Stimulated activated naive CD8-positive, alpha-beta T cell treated with anti-CD3 and anti-CD28 coated beads, Interleukin-15, amount 100 ng/mL, for 72 hours (primary cell): ENCODE measurements at places on chromosomes 3 and 15.

- DNase-seq = no peak
Observed at GRCh38 chr3:172696357-172696756, 14.5 kb downstream of the NCEH1 start.

- no peak for DNase-seq
Observed at GRCh38 chr3:149214702-149215101, 6.9 kb downstream of the CP start.

GRCh38 chr3:24502690-24503089 lies 8.0 kb upstream of the THRB start:
- no peak for DNase-seq

- no peak for DNase-seq
Observed at GRCh38 chr3:67357610-67358458, 296.6 kb downstream of the SUCLG2 start.

GRCh38 chr3:40845447-40845846 lies 320.7 kb downstream of the ZNF621 start:
- no peak for DNase-seq

DNA sequence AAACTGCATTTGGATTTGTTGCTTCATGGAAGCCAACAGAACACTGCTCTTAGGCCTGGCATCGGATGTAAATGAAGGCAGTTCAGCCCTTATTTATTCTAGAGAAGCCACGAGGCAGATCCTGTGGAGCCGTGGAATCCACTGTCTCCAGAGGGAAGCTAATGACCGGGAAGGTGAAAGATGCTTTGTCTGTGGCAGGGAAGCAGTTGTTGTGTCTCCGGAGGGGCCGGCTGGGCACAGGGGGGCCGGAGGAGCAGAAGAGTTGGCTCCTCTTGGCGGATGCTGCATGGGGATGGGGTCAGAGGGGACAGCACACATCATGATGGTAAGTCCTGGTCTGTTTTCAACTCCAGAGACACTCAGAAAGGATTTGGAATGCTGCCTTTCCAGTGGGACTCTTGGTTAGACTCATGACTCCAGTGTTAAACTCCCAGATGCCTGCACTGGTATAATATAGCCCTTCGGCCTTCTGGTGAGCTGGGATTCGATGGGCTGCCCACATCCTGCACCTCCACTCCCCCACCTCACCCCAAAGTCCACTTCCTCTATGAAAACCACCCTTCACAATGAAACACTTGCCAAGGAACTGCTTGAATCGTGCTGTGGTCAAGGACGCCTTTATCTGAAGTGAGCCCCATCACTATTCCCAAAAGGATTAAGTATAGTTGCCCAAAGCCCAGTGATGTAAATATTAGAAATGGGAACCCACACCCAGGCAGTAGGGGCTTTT lies 33.6 kb downstream of the TPM1 start:
- DNase-seq = no peak

GRCh38 chr3:155070932-155071387 lies 9.2 kb upstream of the MME start:
- no peak for DNase-seq

GRCh38 chr3:180808823-180809575 lies 103.5 kb upstream of the FXR1 start:
- no peak for DNase-seq

GRCh38 chr15:98085003-98085639 lies 124.6 kb downstream of the ARRDC4 start:
- peak; percentile 18 for DNase-seq

- no peak for DNase-seq
Observed at GRCh38 chr3:129341331-129342141, 62.9 kb downstream of the HMCES start.

DNA sequence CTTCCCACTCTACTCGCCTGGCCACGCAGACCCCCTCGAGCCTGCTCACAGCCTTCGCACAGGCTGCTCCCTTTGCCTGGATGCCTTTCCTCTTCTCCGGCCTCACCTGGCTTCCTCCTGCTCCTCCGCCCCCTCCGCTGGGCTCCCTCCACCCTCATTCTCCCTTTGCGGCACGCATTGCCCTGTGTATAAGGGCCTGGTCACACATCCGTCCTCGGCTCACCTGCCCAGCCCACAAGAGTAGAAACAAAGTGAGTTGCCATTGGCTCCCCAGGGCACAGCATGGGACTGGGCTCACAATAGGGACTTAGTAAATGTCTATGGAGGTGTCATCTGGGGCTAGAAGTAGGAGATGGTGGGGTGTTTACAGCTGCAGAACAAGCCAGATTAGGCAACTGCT lies 4.2 kb downstream of the PLXND1 start:
- DNase-seq = no peak

DNA sequence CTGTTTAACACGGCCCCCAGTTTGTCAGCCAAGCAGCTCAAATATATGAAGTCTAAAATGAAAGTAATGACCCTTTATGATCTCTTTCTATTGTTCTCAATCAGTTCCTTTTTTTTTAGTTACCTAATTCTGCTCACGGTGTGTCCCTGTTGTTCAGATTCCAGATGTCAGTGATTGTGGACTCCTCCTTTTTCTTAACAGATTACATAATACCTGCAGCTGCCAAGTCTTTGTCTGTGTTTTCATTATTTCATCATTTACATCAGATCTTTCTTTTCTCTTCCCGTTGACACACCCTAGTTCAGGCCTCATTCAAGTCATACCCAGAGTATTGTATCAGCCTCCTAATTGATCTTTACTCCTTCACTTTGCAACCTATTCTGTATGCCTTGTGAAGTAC lies 56.1 kb upstream of the SKIL start:
- no peak for DNase-seq

GRCh38 chr3:186596568-186597287 lies 16.1 kb upstream of the AHSG start:
- DNase-seq = no peak

DNA sequence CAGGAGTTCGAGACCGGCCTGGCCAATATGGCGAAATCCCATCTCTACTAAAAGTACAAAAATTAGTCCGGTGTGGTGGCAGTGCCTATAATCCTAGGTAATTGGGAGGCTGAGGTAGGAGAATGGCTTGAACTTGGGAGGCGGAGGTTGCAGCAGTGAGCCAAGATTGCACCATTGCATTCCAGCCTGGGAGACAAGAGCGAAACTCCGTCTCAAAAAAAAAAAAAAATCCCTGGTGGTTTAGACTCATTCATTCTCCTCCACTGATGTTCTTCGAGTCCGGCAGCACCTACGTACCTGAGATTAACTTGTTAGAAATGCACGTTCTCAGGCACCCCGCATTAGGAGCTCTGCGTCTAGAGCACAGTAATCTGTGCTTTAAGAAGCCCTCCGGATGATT lies 3.7 kb downstream of the MCTP2 start:
- no peak for DNase-seq

DNA sequence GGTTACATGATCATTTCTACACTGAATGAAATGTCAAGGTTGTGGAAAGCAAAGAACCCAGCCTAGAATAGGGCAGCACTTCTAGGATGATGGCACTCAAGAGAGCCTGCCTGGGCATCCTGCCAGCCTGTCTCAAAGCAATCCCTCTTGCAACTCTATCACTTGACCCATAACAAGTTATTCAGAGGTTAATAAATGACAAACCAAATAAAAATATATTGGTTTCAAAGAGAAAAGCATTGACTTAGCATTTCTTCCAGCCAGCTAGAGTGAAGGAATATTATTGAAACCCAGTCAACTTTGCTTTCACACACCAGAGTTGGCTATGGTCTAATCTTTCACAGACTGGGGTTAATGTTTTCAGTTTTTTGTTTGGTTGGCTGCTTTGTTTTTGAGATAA lies 214.6 kb upstream of the UBE2E2 start:
- no peak for DNase-seq

GRCh38 chr3:57011022-57011421 lies 49.4 kb upstream of the SPATA12 start:
- no peak for DNase-seq

GRCh38 chr3:153215966-153216365 lies 53.9 kb downstream of the RAP2B start:
- DNase-seq = no peak

- no peak for DNase-seq
Observed at GRCh38 chr3:160837394-160837980, 81.5 kb downstream of the PPM1L start.

DNA sequence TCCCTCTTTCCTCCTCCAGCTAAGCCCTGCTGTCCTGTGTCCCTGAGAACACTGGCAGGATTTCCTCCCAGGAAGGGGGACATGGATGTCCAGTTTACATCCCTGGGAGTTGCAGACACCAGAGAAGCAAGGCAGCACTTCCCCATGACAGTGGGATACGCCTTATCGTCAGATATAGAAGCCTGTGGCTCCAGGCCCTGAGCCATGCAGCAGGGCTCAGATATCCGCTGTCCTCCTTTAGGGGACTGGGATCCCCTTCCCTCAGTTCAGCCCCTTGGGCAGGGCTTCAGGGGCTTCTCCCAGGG lies 16.4 kb downstream of the CORO2B start:
- no peak for DNase-seq

- DNase-seq = no peak
Observed at GRCh38 chr3:47314056-47314764, 31.5 kb downstream of the KLHL18 start.

GRCh38 chr3:127304121-127304744 lies 16.4 kb upstream of the PRR20G start:
- no peak for DNase-seq

GRCh38 chr3:188200481-188200880 lies 46.5 kb downstream of the LPP start:
- no peak for DNase-seq
